ENCODE measurements at places on chromosomes 7 and 10.

DNA sequence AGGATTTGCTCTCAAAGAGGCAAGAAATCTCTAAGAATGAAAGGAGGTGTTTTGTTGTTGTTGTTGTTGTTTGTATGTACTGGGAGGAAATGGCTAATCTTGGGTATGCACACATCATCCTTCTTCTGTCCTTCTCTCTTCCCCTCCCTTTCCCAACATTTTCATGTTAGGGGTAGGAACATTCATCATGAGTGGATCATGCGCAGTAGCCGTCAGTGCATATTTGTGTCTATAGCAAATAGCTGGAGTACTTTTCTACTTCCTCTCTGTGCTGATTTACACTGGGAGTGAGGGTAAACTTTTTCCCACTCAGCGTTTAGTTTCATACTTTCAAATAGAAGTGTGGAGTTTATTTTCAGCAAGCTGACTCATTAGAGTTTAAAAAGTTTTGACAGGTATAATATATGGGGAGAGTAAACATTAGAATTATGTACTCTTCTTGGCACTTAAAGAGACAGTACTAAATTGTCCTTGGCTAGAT lies 80.5 kb upstream of the PRKG1 start:
- DNase-seq = no peak

DNA sequence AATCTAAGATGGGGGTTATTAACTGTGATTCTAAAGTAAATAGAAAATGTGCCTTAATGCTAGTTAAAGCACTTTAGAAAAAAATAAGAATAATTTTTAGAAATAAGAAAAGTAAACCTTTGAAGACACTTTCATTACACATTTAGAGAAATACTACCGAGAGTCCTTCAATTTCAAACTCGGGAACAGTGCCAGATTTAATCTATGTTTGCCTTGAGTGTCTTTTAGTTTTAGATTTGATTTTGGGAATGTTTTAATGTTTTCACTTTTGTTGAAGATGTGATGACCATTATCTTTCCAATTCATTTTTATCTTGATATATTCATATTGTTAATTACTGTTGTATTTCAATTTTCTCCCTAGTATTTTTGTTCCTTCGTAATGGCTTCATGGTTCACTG lies 592.7 kb upstream of the MGMT start:
- no peak for DNase-seq

GRCh38 chr7:142711746-142712616 lies 37.3 kb upstream of the PRSS1 start:
- DNase-seq = peak; percentile 32

GRCh38 chr10:124636271-124636995 lies 107.7 kb downstream of the FAM53B start:
- peak; percentile 38 for DNase-seq

DNA sequence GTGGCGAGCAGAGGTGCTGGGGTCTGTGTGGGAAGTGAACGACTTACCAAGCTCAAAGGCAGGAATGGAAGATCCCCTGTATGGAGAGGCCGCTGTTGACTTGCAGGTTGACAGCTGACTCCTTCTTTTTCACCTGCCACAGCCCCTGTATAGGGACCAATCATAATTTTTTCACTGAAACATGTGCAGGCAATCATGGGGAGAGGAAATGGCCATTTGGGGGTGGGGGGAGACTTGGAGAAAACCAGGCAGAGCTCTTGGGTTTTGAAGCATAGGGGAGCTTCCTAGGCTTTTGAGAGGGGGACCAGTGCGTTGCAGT lies 101.4 kb downstream of the WDR37 start:
- DNase-seq = no peak

GRCh38 chr7:150955519-150956394 lies 22.4 kb downstream of the KCNH2 start:
- no peak for DNase-seq

All from stimulated activated CD4-positive, alpha-beta T cell treated with anti-CD3 and anti-CD28 coated beads, Interleukin-15, amount 100 ng/mL, for 24 hours (primary cell).